GM13976 (cell line): ENCODE measurements at places on chromosomes 3 and 15.

DNA sequence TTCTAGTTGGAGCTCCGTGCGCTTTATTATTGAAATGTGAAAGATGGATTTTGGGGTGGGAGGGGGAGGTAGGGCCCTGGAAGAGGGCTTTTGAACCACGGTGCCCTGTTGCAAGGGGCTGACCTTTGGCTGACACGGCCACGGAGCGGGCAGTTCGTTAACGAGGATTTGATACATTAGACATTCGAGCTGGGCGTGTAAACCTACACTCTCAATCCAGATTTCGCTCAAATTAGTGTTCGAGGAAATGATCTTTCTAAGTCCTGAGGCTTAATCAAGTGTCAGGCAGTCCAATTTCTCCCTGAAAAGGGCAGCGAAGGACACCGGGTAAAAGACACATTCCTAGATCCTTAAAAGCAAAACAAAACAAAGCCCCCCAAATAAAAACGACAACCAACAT lies 13.0 kb downstream of the ZIC1 start:
- no peak for DNase-seq

DNA sequence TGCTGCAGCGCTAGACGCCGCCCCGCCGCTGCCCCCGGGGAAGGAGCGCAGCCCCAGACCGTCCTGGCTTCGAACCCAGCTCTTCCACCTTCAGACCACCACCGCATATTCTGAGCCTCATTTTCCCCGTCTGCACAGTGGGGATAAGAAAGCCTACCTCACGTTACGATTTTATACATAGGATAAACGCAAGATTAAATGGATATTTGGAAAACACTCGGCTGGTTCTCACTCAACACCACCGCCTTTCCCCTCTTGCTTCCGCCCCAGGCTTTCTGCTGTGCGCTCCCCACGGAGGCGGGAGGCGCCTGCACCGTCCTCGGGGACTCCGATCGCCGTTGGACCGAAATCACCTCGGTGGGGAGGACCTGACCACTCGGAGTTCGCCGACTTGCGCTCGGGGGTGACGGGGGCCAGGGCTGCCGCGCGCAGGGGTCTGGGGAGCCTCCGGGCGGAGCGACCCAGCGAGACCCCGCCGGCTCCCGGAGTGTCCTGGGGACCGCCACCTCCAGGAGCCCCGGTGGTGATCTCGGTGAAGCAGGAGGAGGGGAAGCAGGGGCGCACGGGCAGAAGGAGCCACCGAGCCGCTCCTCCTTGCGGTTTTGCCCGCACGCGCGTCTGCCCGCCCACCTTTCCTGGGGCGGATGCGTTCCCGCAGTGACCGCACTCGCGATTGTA lies 4.0 kb downstream of the FBXL22 start:
- peak; percentile 60 for DNase-seq

DNA sequence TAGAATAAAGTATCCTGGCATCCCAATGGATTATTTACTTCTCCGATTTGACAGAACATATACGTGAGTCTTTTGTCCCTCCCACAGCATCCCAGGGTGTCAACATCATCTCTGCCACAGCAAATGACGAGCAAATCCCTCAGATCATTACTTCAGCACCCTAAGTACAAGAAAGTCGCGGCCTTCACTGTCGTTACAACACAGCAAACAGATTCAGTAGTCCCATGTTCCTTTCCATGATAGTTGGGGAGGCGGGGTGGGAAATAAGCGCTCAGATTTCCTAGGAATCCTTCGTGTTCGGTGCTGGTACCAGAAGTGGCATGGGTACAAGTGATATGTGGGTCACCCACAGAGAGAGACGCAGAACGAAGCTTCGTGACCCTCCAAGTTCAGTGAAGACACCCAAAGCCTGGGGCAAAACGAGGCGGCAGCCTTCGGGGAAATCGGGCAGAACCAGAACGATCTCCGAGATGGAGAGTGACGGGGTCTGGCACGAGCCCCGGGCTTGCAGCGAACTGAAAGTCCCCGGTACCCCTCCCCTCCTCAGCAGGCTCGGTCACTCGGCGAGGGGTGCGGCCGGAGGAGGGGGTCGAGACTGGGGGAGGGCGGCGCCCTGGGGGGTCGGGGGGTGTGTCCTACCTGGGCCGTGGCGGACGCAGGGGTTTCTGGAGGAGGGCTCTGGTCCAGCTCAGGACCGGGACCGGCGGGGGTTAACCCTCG lies 619 bp downstream of the TTBK2 start:
- peak; percentile 47 for DNase-seq

GRCh38 chr3:9143184-9143583 lies 106.3 kb downstream of the SRGAP3 start:
- no peak for DNase-seq

DNA sequence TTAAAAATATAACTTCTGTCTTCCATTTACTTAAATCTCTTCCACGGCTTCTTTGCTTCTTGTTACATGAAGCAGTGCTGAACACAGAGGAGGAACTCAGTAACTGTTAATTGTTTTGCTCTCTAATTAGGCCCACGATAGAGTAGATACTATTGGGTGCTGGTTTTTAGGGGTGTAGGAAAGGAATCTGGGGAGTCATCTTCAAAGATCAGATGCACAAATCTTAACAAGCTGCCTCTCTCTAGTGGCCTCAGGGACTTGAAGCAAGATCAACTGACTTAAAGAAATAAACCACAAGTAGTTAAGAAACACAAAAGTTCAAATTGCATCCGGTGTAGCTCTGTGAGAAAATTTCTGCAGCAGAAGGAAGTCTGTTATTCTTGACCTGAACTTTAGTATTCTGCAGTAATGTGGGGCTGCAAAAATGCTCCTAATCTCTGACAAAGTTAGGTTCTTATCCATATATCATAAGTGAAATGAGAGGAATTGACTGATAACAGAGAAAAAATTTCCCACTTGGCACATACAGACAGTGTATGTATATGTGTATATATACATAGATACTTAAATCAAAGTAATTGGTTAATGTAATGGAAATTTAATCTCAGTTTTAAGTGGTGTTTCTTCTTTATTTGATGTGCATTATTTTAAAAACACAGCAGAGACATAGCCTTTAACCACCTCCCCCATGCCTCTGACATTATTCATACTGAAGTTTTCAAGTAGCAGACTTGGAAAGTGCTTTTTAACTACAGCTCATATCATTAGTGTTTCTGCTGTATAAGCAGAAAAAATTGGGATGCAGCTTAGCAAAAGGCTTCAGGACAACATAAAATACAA lies 51.8 kb downstream of the CHST2 start:
- DNase-seq, result peak; percentile 43
